ENCODE measurements at places on chromosomes 7 and 10.

GRCh38 chr10:112026438-112026837 lies 157.1 kb downstream of the GPAM start:
- DNase-seq: no peak

DNA sequence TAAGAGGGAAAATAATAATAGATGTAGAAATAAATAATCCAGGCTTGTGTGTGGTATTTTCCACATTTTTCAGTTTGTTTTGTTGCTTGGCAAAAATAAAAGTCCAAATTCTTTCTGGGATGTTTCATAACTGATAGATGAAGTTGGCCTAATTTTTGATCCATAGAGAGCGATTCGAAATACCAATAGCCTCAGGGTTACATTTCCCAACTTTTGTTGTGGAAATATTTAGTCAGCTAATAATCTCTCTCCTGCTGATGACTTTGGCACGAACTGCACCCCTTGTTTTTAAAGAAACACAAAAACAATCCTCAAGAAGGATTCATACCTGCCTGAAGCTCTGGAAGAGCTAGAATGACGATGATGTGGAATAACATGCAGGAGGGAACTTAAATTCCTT lies 483.2 kb downstream of the ADRA2A start:
- DNase-seq: no peak

DNA sequence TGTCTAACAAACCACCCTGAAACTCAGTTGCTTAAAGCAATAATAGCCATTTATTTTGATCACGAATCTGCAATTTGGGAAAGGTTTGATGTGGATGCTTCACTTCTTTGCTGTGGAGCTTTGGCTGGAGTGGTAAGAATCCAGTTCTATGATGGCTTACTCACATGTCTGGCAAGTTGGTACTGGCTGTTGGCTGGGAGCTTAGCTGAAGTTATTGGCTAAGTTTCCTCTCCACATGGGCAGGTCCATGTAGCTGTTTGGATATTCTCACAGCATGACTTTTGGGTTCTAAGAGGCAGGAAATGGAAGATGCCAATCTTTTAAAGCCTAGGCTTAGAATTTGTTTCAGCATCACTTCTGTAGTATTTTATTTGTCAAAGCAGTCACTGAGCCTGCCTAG lies 277.6 kb upstream of the NRP1 start:
- DNase-seq: no peak

- no peak for DNase-seq
Measured at GRCh38 chr7:17206349-17206905, 92.0 kb upstream of the AHR start.

- no peak for DNase-seq
Measured at GRCh38 chr10:128113026-128113425, 13.2 kb downstream of the MKI67 start.

GRCh38 chr7:154836021-154836448 lies 166.9 kb downstream of the PAXIP1 start:
- DNase-seq: no peak

DNA sequence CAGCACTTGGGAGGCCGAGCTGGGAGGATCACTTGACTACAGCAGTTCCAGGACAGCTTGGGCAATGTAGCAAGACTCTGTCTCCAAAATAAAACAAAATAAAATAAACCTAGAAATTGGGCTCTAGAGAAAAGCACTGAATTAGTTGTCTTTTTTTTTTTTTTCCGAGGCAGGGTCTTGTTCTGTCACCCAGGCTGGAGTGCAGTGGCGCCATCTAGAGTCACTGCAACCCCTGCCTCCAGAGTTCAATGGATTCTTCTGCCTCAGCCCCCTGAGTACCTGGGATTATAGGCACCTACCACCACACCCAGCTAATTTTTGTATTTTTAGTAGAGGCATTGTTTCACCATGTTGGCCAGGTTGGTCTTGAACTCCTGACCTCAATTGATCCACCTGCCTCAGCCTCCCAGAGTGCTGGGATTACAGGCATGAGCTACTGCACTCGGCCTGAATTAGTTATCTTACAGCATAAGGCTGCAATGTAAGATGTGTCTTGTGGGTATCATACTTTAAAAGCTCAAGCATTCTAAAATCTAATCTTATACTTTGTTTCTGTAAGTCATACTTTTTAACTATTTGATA lies 12.8 kb downstream of the MEIG1 start:
- no peak for DNase-seq

- peak; percentile 40 for DNase-seq
Measured at GRCh38 chr10:3095373-3096139, 28.2 kb downstream of the PFKP start.

GRCh38 chr7:20597339-20597738 lies 18.1 kb upstream of the ABCB5 start:
- DNase-seq: no peak

- no peak for DNase-seq
Measured at GRCh38 chr10:125559210-125559609, 123.8 kb downstream of the TEX36 start.
